ENCODE measurements at places on chromosomes 5 and 9.
A peak's percentile ranks its signal among the peaks of the same experiment; 100 is the strongest.

DNA sequence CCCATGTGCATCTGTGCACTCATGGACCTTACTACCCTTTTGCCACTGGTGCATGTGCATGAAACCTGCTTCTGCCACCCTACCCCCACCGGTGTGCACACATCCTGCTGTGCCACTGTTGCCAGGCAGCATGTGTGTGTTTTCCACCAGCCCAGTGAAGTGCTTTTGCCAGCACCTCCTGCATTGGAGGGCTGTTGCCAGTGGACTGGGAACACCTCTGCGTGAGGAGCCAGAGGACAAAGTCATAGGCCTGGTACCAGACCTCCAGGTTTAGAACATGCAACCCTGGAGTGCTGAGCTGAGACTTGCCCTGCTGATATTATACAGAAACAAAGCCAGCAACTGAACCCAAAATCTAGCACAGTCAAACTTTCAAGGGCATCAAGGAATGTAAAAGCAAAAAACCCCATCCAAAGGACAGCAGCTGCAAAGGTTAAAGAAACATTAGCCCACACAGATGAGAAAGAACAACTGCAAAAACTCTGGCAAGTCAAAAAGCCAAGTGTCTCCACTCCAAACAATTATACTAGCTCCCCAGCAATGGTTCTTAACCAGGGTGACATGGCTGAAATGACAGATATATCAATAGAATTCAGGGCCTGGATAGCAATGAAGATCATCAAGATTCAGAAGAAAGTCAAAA, 70.6 kb upstream of the PTPN3 start:
- DNase-seq, result peak; percentile 10
- H3K36me3 ChIP-seq, result no peaks in the 10 kb centered on the region
- H3K27ac ChIP-seq, result no peak overlapping the region
- H3K4me1 ChIP-seq, result peaks cover 4% of the 10 kb centered on the region

DNA sequence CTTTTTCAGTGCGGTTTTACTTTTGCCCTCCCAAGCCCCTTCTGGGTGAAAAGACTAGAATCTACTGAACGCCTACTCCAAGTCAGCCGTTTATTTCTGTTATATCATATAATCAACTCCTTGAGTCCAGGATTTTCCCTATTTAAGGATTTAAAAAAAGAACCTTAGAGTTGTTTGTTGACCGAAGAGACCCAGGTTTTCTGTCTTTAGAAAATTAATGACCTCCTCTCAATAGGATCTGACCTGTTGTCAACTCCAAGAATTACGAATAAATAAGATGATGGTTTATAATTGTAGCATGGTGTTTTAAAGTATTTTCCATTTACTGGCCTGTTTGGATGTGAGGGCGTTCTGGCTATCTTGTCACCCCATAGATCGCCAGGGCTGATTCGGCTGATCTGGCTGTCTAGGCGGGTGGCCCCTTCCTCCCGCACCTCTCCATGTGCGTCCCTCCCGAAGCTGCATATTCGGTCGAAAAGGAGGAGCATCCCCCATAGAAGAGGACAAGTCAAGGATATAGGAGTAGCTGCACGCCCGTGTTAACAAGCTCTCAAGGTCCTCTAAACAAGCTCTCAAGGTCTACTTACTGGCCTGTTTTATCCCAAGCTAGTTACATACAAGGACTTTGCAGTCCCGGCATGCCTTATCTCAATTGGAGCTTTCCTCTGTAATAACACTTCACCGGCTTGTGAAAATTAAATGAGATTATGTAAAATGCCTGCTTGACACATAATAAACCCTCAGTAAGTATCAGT, 1.1 kb upstream of the UBAP2 start:
- H3K27me3 ChIP-seq, result no peaks in the 10 kb centered on the region
- H3K4me1 ChIP-seq, result peaks cover 14% of the 10 kb centered on the region
- H3K4me3 ChIP-seq, result peak overlapping the region; percentile 99

GRCh38 chr9:135123126-135123772, 35.8 kb downstream of the OLFM1 start:
- H3K27me3 ChIP-seq, result peaks cover 2% of the 10 kb centered on the region
- peak; percentile 50 for DNase-seq
- H3K36me3 ChIP-seq, result no peaks in the 10 kb centered on the region
- no peak overlapping the region for H3K4me3 ChIP-seq
- H3K4me1 ChIP-seq, result peaks cover 26% of the 10 kb centered on the region

GRCh38 chr9:127588740-127589506, 23.2 kb upstream of the STXBP1 start:
- DNase-seq, result no peak
- H3K4me1 ChIP-seq, result peaks cover 5% of the 10 kb centered on the region
- no peaks in the 10 kb centered on the region for H3K27me3 ChIP-seq
- H3K27ac ChIP-seq, result no peak overlapping the region

GRCh38 chr9:115234094-115234493, 116.1 kb upstream of the TNC start:
- peak; percentile 25 for DNase-seq
- H3K36me3 ChIP-seq, result no peaks in the 10 kb centered on the region
- H3K4me1 ChIP-seq, result no peaks in the 10 kb centered on the region
- peaks cover 2% of the 10 kb centered on the region for H3K27me3 ChIP-seq
- no peak overlapping the region for H3K4me3 ChIP-seq

GRCh38 chr9:114304416-114305188, 18.3 kb upstream of the ORM1 start:
- H3K27me3 ChIP-seq, result no peaks in the 10 kb centered on the region
- DNase-seq, result no peak
- no peak overlapping the region for H3K27ac ChIP-seq
- H3K4me1 ChIP-seq, result peaks cover 4% of the 10 kb centered on the region
- no peak overlapping the region for H3K4me3 ChIP-seq

DNA sequence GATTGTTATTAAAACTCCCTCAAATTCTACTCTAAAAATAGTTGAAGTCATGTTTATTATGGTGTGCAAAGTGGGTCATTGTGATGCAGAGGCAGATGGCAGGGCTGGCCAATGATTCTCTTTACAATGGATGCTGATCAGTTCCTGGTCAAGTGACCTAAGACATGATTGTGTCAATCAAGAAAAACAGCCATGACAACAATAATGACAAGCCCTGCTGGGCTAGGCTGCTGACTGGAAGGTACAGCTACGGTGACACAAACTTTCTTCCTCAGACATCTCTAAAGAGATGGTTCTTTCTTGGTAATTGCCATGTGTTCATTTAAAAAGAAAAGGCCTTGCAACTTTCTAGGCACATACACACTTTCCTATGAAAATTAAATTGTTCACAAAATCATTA, 3.6 kb downstream of the SLC24A2 start:
- peaks cover 6% of the 10 kb centered on the region for H3K4me1 ChIP-seq
- no peak overlapping the region for H3K4me3 ChIP-seq
- DNase-seq, result no peak
- H3K27me3 ChIP-seq, result peaks cover 25% of the 10 kb centered on the region
- no peak overlapping the region for H3K27ac ChIP-seq

GRCh38 chr5:168295574-168296201, 4.2 kb downstream of the WWC1 start:
- no peak overlapping the region for H3K27ac ChIP-seq
- H3K4me3 ChIP-seq, result no peak overlapping the region
- no peak for DNase-seq
- no peaks in the 10 kb centered on the region for H3K36me3 ChIP-seq
- H3K27me3 ChIP-seq, result peaks cover 35% of the 10 kb centered on the region
